Subcutaneous adipose tissue (tissue), 4 donors: ENCODE measurements at places on chromosomes 5 and 9. TPM values are rescaled to one million over a fixed set of nuclear protein-coding genes. Genes with fewer than 3 reads are reported as not detected.

CYLC2 gene
- total RNA-seq = not detected

DMGDH gene
- total RNA-seq = 12.6 TPM

ANKRD31 gene
- total RNA-seq = 0.49 TPM

CCNJL gene
- not detected for total RNA-seq

SPINK1 gene
- total RNA-seq = not detected

HSPB3 gene
- total RNA-seq = not detected

LCN1 gene
- total RNA-seq = not detected

BARHL1 gene
- not detected for total RNA-seq

SPATA31C1 gene
- total RNA-seq = not detected

CCDC69 gene
- 204 TPM for total RNA-seq

IL5 gene
- not detected for total RNA-seq

AGPAT2 gene
- total RNA-seq = 1,989 TPM

CMYA5 gene
- total RNA-seq = 3.4 TPM

EGR1 gene
- total RNA-seq = 4.4 TPM

IL4 gene
- not detected for total RNA-seq

GNA14 gene
- total RNA-seq = 5.5 TPM

SPINK13 gene
- not detected for total RNA-seq

NUTM2F gene
- total RNA-seq = not detected

ZNG1C gene
- total RNA-seq = 25.2 TPM

GGTA1 gene
- total RNA-seq = 12.4 TPM

SLC46A2 gene
- total RNA-seq = 0.22 TPM

RNF224 gene
- not detected for total RNA-seq

GLIPR2 gene
- 15.5 TPM for total RNA-seq

FAM153A gene
- total RNA-seq = 0.38 TPM

PAPPA gene
- 1.3 TPM for total RNA-seq

RFESD gene
- 1.7 TPM for total RNA-seq

HAVCR1 gene
- total RNA-seq = 1.1 TPM

SEMA5A gene
- total RNA-seq = 2.6 TPM

RAB3C gene
- 3.4 TPM for total RNA-seq

NACC2 gene
- 15.0 TPM for total RNA-seq

BTNL8 gene
- 4.3 TPM for total RNA-seq
